ENCODE measurements at places on chromosomes 6 and 20.

DNA sequence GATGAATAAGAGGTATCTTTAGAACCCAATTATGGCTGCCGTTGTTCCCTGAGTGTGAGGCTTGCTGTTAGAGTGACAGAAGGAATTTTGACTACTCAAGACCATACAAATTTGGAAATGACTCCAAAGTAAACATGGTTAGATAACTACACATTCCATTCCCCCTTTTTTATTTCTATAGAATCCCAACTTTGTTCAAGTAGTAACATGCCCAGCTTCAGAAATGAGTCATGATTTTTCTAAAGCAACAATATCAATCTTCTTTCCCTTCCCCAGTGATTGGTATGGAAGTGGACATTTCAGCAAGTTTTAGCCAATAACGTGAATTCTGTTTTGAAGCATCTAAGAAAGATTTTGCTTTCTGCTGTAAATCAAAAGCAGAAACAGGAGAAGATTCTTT, 37.8 kb downstream of the HCRTR2 start:
- DNase-seq: no peak

DNA sequence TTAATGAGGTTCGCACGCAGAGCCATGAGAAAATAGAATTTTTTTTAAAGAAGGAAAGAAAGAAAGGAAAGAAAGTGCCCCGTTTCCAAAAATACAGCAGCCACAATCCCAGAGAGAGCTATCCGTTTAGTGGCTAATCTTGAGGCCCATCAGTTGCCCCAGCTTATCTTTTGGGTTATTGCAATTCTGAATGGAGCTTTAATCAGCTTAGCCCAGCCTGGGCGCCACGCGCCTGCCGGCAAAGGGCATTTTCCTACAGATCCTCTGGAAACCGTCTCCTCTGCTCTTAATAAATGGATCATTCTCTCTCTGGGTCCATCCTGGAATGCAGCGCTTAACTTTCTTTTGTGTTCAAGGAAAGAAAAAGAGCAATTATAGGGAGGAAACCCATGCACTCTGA, 413.3 kb downstream of the MAFB start:
- DNase-seq: no peak

DNA sequence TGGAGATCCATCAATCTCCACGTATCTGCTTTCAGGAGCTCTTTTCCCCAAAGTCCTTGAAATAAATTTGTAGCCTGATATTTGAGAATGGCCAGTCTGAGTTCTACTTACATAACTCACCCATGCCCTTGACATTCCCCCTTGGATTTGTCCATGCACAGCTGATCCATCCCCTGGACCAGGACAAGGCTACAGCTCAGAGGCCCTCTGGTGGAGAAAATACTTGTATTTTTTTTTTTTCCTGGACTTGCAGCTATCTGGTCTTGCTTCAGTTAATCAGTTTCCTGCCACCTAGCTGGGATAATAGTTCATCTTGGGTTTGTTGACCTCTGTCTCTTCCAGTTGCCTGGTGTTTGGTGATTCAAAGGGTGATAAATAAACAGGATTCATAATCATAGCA, 467.6 kb downstream of the DHX35 start:
- DNase-seq: no peak

- no peak for DNase-seq
These were observed 47.4 kb upstream of the AFDN start for GRCh38 chr6:167779129-167779992.

DNA sequence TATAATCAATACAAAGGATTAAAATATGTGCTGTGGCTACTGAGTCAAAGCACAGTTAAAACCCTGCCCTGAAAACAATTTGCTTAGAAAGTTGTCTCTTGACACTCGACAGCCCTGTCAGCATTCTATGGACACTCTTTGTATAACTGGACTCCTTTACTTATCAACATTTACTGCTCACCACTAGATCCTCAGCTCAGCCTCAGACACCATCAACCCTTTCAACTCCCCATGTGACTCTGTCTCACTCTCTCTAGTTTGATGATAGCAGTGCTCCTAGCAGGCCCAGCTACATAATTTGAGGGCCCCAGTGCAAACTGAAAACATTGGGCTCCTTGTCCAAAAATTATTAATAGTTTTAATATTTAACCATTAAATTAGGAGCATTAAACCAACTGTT, 181.8 kb downstream of the TENT5A start:
- DNase-seq: no peak

GRCh38 chr6:29796026-29796425, 31.6 kb upstream of the HLA-G start:
- no peak for DNase-seq

Data from effector CD4-positive, alpha-beta T cell (primary cell).